ENCODE measurements at places on chromosomes 4 and X.
A peak's percentile ranks its signal among the peaks of the same experiment; 100 is the strongest.

DNA sequence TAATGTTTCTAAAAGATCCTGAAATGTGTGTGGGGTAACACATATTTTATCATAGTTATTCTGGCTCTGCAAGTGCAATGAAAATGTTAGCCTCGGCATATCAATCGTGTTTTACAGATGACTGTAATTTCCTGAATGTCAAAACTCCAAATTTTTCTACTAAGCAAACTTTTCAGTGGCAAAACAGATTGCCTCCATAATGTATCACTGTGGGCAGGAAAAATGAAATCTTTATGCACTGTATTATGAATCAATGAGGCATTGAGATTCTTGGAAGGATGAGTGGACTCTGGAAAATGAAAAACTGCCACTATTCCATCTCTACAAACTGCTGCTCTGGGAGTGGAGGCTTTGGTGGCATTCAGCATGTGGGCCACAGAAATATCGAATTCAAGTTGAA lies 160.1 kb upstream of the MBNL3 start:
- no peak for DNase-seq

DNA sequence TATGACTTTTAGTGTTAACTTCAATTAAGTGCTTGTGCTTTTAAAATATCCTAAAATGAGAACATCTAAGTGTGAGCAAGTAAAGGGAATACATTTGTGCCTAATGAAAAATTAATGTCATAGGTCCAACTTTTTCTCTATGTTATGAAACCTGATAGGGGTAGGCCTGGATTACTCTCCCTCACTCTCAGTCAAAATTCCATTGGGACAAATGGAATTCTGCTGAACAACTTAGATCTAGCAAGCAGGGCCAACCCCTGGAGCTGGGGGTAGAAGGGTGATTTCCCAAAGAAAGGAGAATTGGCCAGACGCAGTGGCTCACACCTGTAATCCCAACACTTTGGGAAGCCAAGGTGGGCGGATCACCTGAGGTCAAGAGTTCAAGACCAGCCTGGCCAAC lies 67.4 kb downstream of the EDNRA start:
- no peak for DNase-seq

- no peak for DNase-seq
Observed at GRCh38 chr4:149823769-149824221, 8.2 kb upstream of the IQCM start.

GRCh38 chr4:101471201-101471600 lies 123.9 kb upstream of the PPP3CA start:
- DNase-seq, result no peak

DNA sequence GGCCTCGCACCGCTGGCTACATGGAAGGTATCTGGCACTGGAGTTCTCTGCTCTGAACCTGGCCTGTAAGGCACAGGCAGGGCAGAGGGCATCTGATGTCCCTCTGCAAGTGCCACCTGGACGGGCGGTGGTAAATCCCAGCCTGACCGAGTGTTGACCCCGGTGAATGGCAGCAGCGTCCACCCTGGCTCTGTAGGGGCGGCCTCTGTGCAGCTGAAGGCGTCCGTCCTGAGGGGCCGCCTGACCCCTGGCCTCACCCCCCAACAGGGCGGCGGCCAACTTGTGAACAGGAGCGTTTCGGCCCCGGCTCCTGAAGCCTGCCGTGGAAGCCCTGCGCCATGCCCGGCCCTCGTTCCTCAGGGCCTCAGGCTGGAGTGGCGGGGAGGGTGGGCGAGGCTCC lies 51.4 kb downstream of the CPZ start:
- DNase-seq, result no peak

- DNase-seq, result no peak
Observed at GRCh38 chr4:124035364-124036041, 638.9 kb downstream of the SPRY1 start.

GRCh38 chrX:130916636-130917422 lies 13.8 kb upstream of the ENOX2 start:
- peak; percentile 55 for DNase-seq

DNA sequence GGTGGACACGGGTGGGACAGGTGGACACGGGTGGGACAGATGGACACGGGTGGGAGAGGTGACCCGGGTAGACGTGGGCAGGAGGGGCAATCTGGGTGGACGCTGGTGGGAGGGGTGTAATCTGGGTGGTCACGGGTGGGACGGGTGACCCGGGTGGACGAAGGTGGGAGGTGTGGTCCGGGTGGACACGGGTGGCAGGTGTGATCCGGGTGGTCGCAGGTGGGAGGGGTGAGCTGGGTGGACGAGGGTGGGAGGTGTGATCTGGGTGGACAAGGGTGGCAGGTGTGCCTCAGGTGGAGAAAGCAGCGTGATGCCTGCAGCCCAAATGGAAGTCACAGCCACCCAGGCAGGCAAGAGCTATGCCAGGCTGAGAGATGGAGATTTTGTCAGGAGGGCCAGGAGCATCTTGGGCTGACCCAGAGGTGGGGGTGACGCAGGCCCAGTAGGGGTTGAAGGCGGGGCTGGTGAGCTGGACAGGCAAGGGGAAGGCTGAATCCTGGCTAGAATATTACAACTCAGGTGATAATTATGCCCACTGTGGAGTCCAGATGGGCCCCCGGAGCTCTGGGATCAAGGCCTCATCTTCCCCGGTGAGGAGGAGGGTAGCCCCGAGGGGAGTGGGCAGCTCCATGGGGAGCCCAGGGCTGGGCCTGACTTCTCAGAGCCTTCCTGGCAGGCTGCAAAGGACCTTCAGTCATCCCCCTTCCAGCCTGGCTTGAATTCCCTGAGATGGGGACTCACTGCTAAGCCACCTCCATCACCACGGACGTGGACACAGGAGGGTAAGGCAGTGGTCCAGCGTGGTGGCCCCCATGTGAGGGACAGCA lies 100.0 kb downstream of the ADRA2C start:
- DNase-seq, result no peak

DNA sequence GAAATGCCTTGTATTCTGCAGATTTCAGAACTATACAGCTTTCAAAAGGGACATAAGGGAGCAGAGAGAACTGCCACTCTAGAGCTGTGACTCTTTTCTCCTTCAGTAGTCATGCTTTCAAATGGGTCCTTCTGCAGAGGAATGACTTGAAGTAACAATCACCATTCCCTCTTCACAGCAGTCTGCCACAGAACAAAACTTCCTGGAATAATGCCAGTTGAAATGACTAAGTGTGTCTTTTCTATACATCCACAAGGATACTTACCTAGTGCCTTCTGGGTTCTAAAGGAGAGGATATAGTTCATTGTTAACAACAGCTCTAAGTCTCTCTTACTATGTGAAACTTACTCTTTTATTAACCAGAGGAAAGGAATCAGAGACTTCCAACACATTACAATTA lies 515.4 kb upstream of the ATOH1 start:
- DNase-seq, result no peak

GRCh38 chr4:165994701-165995100 lies 121.7 kb downstream of the TLL1 start:
- DNase-seq, result peak; percentile 49

GRCh38 chrX:109911046-109911445 lies 91.9 kb upstream of the TMEM164 start:
- DNase-seq, result no peak

DNA sequence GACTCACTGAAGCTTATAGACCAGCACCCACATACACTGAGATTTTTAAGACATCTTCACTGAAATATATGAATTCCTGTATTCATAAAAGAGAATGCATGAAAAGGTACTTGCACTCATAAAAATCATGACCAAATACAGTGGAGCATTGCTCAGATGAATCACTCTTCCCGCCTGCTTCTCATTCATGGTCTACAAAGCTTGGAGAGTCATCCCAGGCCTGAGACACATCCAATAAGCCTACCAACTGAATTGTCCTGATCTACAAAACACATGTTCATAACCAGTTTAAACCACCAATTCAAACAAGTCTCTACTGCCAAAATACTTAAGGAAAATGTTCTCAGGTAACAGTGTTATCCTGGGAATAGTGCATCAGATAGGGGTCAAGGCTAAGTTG lies 38.1 kb downstream of the PROM1 start:
- DNase-seq, result no peak

- DNase-seq, result no peak
Observed at GRCh38 chr4:178917756-178918155, 1475.5 kb upstream of the AGA start.

DNA sequence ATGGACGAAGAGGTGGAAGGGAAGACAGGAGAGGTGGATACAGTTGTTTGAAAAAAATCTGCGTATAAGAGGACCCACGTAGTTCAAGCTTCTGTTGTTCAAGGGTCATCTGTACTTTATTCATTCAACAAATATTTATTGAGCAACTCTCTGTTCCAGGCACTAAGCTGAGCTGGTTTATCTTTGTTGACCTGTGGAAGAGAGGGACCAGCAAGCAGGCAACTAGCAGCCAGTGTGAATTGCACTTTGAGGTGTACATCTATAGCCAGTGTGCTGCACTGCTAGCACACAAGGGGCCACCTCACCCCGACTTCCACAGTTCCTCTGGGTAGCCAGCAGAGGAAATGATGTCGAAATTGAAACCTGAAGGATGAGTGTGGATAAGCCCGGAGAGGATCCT lies 191.4 kb downstream of the SOWAHB start:
- no peak for DNase-seq

GRCh38 chr4:5477613-5478012 lies 230.7 kb downstream of the EVC2 start:
- DNase-seq, result no peak

DNA sequence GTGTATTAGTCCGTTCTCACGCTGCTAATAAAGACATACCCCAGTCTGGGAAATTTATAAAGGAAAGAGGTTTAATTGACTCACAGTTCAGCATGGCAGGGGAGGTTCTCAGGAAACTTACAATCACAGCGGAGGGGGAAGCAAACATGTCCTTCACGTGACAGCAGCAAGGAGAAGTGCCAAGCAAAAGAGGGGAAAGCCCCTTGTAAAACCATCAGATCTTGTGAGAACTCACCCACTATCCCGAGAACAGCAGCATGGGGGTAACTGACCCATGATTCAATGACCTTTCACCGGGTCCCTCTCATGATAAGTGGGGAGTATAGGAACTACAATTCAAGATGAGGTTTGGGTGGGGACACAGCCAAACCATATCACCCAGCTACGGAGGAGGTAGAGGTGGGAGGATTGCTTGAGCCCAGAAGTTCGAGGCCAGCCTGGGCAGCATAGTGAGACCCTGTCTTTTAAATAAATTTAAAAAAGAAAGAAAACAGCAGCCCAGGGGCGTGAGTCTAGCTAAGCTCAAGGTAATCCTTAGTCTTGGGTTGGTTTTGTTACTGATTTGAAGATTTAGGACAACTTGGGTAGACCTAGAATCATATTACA lies 46.4 kb upstream of the TMEM131L start:
- DNase-seq, result no peak

DNA sequence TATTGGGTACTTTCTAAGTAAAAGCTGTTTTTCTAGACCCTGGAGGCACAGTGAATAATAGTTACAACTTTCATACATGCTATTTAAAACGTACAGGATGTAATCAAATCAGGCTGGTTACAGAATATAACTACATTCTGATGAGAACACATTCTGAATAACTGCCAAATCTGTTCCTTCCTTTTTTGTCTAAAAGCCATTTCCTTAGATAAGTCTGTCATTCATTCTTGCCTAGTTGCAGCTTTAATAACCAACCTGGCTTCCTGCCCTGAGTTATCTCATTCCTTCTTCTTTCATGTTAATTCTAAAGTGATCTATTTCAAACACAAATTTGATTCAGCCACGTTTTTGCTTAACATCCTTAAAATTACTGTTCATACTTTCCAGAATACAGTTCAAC lies 189.7 kb upstream of the ITM2A start:
- DNase-seq, result no peak

GRCh38 chrX:149540131-149540620 lies 636 bp upstream of the EOLA1 start:
- DNase-seq, result peak; percentile 95

GRCh38 chrX:26328608-26329319 lies 112.8 kb downstream of the MAGEB5 start:
- DNase-seq, result no peak

- no peak for DNase-seq
Observed at GRCh38 chrX:47854474-47854873, 17.8 kb downstream of the ZNF81 start.

DNA sequence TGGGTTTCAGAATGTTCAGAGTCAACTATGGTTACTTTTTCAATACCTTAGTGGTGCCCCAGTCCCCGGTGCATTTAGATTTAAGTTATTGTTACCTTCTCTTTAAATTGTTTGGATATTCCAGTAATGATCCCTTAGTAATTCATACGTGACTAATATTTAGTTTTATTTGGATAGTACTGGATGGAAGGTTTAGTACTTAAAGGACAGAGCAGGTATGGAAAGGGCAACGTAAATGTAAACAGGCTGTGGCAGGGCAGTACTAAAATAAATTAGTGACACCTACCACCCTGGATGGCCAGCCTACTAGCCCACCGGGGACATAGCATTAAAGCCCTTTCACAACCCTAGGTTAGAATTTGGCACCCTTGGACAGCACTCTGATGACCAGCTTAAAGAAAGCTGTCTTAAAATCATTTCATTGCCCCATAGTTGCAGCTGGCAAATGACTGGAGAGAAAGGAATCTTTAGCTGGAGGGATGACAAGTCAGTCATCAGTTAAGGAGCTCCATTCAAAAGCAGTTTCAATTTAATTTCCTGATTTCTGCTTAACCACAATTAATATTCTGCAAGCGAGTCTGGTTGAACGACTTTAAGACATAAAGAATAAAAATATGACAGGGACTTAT lies 16.4 kb downstream of the PLP1 start:
- no peak for DNase-seq

DNA sequence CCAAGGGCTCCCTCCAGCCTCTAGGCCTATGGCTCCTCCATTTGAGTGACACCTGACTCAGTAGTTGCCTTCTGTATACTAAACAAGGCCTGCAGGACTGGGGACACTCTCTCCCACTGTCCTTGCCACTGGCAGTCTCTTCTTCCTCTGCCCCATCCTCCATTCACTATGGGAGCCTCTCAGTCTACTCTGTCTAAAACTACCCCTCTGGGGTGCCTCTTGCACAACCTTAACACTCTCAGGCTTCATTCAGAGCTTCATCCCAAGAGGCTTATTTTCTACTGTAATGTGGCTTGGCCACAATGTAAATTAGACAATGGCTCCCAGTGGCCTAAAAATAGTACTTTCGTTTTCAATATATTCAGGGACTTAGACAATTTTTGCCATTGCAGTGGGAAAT lies 133.0 kb downstream of the ZC4H2 start:
- no peak for DNase-seq

- DNase-seq, result no peak
Observed at GRCh38 chrX:40054793-40055192, 43.0 kb downstream of the BCOR start.

- no peak for DNase-seq
Observed at GRCh38 chrX:115940348-115940747, 230.2 kb upstream of the AGTR2 start.

Data from islet precursor cell (in vitro differentiated cells).